Mesothelial cell of epicardium (in vitro differentiated cells): ENCODE measurements at places on chromosomes 11 and 22.

DNA sequence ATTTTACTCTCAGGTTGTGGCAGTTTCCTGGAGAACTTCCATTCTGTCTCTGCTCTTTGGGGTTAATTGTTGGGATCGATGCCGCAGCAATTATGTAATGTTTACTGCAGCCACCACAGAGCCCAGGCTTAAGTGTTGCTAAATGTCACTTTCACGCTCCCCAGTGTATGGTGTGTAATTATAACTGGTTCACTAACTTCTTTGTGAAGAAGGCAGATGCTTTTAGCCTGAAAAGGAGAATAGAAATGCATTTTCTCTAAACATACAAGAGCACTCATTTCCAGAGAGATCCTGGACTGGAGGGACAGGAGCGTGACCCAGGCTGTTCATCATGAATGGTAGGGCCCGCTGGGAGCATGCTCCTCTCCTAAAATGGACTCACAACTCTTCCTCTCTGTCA, 132.2 kb upstream of the PLET1 start:
- DNase-seq = no peak

DNA sequence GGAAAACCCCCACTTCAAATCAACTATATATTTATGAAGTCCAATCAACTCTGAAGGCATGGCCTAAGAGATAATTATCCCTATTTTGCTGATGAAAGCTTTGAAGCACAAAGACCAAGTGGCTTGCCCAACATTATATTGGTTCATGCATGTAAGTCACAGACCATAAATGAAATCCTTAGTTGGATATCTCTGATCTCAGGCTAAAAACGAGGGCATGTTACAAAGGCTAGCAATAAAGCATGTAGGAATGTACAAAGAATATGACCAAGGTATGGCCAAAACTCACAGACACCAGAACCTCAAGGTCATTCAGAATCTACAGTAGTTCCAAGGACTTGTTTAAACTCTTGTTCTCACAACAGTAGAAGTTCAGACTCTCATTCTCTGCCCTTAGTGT, 100.2 kb upstream of the SESN3 start:
- no peak for DNase-seq

GRCh38 chr11:78349114-78349513, 68.5 kb downstream of the GAB2 start:
- DNase-seq = no peak

DNA sequence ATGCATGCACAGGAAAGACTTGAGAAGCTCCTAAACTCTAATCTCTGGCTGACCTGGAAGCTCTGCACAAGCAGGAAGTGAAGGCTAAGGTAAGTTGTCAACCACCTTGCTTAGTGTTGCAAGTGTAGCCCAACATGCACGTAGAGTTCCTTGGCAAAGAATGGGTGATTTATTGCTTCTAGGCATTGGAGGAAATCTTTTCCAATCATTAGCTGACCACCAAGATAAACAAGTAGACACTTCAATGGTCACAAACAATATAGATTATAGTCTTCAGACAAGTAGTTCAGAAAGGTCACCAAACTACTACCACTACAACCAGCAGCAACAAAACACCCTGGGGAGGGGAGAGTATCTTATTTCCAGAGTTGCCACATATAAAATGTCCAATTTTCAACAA, 105.6 kb downstream of the STK33 start:
- no peak for DNase-seq

DNA sequence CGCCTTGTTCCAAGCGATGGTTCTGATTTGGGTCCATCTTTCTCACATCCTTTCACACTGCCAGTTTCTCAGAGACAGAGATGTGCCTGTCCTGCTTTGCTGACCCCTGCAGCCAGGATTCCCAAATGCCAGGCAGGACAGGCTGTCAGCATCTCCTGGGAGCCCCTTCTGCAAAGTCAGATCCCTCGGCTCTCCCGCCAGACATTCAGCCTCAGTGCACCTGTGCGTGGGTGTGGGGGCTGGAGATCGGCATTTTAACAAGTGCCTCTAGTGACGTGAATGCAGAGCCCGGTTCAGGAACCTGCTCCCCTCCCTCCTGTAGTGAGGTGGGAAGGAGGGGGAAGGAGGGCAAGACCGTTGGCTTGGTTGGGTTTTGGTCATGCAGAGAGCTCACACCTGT, 108.9 kb upstream of the FGF3 start:
- DNase-seq = peak; percentile 5

GRCh38 chr11:10454878-10455631, at the start of gene AMPD3:
AMPD3 (plus strand) TSS chr11:10455264; CDS start chr11:10461520, 6,256 bp downstream.
- DNase-seq = no peak

DNA sequence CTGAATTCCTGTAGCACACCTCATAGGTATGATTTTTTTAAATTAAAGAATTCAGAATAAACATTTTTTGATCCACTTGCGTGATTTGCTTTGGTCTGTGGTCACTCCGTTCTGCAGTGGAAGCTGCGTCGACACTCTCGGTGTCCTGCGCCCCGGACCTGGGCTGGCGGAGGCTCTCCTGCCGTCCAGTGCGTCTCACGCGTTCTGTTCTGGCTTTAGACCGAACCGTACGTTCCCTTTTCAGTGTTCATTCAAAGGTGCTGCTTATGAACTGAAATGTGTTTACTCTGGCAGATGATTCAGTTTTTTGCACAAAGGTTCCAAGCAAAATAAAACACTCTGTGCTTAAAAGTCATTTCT, 38.2 kb downstream of the CTTN start:
- DNase-seq = no peak

- DNase-seq = no peak
Observed at GRCh38 chr22:45036154-45036553, 26.3 kb upstream of the PHF21B start.

GRCh38 chr22:46143491-46144147, 6.7 kb upstream of the PPARA start:
- DNase-seq = no peak

DNA sequence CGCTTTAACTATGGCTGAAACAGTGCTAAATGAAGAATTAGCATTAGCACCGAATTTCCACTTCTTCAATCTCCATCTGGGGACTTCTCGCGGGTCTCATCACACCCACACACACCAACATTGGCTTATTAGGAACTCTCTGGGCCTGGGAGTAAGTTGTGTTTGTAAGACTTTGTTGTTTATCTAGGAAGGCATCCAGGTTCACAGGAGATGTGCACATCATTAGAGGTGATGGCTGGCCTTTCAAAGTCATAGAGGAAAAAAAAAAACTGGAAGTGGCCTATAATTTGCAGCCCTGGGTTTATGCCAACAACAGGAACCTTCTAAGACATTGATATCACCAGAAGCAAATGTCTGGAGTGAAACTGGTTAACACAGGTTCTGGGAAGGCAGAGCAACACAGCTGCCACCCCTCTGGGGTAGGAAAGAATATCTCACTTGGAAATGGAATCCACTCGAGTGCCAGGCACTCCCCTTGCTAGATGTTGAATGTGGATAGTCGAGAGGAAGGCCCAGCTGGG, 84.5 kb downstream of the TRAF6 start:
- DNase-seq = no peak

DNA sequence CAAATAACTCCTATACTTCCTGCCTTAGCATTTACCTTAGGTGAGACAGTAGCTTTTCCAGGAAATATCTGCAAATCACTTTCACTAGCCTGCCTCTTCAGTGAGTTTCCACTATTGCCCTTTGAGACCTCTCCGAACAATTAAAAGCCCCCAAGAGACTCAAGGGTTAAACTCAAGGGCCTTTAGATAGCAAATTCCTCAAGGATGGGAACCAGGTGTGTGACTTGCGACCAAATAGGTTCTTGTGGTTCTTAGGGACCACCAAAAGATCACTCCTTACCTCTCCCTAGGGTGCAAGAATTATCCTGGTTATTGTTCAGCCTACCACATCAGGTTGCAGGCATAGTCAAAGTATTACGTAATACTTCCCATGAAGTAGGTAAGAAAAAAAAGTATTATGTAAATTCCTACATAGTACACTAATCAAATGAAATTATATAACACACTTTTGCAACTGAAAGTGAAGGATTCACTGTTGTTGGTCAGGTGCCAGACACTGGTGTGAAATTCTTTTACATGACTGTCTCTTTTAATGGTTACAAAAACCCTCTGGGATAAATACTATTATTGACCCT, 1.4 kb upstream of the RDX start:
- no peak for DNase-seq

DNA sequence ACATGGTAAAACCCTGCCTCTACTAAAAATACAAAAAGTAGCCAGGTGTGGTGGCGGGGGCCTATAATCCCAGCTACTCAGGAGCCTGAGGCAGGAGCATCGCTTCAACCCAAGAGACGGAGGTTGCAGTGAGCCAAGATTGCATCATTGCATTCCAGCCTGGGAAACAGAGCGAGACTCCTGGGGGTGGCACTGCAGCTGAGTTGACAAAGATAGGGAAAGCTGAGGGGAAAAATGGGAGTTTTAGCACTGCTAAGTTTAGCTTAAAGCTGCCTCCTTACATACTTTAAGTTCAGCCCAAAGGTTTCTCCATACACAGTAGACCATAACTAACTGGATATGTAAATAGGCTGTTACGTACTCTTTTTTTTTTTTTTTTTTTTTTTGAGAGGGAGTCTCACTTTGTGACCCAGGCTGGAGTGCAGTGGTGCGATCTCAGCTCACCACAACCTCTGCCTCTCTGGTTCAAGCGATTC, 9.0 kb upstream of the USP28 start:
- DNase-seq = no peak

DNA sequence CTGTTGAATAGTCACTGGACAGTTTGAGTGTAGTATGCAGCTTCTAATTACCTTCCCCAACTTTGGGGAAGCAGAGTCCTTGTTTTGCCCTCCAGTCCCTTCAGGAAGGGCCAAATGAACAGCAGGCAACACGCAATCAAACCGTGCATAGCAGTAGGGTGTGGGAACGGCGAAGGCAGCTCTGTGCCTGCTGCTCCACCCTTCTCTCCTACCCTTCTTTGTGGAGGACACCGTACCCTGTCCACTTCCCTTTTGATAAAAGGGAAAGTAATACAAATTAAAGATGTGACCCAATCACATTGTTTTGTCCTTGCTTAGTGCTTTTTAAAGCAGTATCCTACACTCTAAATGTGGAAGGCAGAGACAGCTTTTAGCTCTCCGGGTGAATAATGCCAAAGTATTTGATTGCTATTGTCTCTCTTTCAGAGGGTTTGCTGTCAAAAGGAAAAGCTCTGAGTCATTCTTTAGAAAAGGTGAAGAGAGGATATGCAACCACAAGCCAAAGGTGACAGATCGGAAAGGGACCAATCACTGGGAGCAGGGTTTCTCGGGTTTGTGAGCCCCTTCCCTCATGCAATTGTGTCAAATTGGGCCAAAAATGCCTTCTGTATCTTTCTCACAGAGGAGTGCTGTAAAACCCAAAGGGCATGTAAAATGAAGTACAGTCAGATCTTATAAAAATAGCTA, 407.3 kb upstream of the CCDC90B start:
- DNase-seq = no peak

- DNase-seq = no peak
Observed at GRCh38 chr22:49103314-49104059, 724.2 kb downstream of the BRD1 start.

DNA sequence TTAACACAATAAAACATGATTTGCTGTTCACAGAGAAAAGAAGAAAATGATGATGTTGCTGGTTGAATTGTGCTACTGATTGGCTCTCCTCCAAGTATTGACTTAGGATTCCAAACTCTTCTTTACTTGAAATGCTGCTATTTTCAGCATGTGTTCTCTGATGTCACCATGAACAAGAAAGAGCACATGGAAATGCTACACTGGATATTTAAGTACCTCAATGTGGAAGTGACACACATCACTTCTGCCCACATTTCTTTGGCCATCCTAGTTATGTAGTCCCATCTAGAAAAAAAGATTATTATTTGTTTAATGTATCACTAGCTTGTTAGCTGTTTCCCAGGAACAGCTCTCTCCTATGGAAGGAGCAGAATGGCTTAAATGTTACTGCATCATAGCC, 27.2 kb downstream of the OR52B2 start:
- DNase-seq = no peak

DNA sequence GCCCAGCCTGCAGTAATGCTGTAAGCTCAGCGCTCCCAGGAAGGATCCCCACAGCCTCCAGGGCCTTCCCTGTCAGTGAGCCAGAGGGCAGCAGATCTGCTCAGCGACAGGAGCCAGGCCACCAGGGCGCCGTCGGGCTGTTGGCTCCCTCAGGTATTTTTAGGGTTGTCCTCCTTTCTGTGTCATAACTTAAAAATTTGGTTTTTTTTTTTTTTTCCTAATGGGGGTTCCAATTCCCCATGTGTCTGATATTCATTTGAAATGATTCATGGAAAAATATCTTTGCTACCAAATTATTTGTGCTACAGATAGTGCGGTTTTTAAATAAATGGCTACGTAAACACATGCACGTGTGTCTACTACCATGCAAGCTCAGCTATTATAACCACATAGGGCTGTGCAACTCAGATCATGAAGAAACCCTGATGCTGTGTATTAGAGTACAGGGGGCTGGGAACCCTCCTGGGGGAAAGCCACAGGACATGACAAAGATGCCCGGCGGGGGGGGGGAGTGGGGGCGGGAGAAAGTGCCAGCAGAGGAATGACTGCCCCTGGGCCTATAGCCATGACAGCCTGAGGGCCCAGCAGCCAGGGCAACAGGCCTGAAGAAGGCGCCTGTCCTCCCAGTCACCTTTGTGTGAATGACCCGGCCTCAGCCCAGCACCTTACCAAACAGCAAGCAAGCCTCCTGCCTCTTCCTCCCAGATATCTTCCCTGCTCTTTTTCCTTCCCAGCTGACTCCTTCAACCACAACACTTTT, 89.3 kb downstream of the NAT10 start:
- no peak for DNase-seq

DNA sequence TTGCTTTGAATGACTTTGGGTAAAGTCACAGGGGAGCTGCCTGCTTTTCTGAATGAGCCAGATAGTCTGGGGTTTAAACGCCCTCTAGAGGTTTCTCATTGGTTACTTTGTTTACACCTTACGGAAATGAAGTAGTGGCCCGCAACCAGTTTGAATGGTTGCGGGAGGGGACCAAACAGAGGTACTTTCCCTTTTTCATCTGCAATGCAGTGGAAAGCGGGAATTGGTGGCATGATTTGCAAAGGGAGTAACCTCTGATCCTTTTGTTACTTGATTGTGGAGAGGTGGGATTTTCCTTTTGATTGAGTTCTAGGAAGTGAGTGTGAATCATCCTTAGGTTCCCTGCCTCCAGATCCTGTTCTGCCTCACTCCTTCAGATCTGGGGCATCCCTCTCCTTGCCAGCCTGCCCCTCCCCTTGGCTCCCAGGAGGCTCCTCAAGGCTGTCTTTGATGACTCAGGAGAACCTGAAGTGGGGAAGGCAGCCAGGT, 15.9 kb upstream of the GLYATL1 start:
- DNase-seq = no peak

- DNase-seq = no peak
Observed at GRCh38 chr11:25456211-25456610, 875.7 kb upstream of the ANO3 start.

GRCh38 chr11:36467012-36467411, 43.1 kb downstream of the TRAF6 start:
- no peak for DNase-seq

DNA sequence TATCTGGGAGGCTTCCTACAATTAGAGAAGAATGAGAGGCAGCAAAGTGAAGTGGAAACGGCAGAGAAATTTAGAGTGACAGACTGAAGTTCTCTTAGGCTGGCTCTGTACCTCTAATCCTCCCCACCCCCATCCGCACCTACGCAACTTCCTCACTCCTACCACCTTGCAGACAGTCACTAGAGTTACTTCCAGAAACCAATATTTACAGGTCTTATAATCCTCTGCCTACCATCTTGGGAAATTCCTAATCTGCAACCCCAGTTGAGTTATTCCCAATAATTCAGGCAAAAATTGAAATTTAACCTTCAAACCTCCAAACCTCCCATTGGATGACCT, 71.7 kb downstream of the PAK1 start:
- DNase-seq = no peak
